ENCODE measurements at places on chromosomes 3 and 15.

DNA sequence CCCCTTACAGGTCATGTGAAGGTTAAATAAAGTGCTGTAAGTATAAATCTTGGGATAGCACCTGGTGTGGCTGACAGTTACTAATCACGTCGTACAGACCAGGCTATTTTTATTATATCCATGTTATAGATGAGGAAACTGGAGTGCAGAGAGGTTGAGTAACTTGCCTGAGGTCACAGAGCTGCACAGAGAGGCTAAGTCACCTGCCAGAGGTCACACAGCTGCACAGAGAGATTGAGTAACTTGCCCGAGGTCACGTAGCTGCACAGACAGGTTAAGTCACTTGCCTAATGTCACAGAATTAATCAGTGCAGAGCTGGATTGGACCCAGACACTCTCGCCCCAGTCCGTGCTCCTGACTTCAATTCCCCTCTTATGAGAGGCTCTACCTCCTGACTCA, 171.5 kb downstream of the NUP210 start:
- no peak for DNase-seq

DNA sequence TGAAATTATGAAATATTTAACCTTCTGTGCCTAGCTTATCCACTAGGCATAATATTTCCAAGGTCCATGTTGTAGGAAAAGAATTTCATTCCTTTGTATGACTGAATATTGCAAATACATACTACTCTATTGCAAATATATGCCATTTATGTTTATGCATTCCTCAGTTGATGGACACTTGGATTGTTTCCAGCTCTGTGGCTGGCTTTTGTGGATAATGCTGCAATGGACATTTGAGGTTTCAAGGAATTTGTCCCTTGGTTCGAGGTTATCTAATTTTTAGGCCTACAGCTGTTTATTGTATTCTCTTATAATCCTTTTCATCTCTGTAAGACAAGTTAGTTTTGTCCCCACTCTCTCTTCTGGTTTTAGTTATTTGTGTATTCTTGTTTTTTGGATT, 7.7 kb upstream of the AADACL2 start:
- DNase-seq = no peak

- no peak for DNase-seq
These were observed 144.7 kb downstream of the OSBPL10 start for GRCh38 chr3:31836131-31837075.

DNA sequence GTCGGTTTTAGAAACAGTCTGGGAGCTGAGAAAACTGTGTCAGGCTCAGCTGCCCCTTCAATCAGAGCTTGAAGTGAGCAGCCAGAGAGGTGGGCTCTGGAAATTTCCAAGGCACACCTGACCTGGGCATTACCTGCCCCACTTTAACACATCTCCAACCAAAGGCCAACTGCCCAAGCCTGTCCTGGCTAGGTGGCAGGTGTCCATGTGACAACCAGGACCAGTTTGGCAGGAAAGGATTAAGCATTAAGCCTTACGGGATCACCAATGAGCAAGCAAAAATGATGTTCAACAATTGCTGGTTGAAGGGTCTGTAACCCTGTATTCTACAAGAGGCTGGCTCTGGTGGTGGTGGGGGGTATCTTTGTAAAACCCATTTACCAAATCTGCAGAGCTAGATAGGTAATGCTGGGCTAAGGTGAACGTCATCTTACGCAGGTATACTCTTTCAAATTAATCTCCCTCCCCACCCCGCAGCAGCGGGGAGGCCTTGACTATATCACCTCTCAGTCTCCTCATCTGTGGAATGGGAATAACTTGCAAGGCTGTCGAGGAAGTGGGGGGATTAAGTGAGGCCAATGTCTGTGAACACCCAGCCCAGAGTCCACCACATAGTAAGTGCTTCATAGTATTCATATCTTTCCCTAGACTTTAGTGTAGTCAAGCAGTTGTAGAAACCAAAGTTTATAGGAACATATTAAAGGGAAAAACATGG, 183.2 kb downstream of the MEGF11 start:
- DNase-seq = no peak

DNA sequence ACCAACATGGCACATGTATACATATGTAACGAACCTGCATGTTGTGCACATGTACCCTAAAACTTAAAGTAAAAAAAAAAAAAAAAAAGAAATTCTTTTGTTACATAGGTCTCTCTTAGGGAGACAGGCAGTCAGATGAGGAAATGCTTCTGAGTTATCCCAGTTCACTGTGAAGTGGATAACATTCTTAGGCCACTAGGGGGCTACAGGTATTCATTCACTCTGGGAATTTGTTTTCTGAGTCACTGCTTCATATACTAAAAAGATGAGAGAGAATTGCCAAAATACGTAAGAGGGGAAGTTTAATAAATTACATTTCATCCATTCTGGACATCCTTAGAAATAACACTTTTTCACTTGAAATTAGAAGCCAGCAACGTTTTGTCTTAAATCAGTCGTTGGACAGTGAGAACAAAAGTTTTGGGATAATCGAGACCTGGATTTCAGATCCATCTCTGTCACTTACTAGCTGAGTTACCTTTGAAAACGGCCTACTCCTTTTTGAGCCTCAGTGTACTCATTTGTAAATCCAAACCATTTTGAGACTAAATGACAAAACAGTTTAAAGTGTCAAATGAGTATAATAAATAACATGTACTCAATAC, 738.4 kb upstream of the ALCAM start:
- DNase-seq = no peak

DNA sequence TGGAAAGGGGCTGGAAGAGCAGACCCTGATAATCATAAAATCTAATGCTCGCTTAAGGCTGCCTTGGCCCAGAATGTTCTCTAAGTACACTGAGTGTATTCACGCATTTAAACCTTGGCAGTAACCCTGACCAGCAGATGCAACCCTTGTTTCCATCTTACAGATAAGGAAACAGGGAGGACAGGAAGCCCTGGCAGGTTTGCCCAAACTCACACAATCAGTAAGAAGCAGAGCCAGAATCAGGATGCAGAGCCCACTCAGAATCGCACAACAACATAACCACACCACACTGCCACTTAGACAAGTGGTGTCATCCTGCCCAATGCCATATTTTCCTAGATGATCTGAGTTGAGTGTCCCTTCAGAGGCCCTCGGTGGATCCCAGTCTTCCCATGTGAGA, 214.5 kb upstream of the HES1 start:
- DNase-seq = no peak

- DNase-seq = no peak
These were observed 108.1 kb downstream of the PGPEP1L start for GRCh38 chr15:98899272-98900021.

DNA sequence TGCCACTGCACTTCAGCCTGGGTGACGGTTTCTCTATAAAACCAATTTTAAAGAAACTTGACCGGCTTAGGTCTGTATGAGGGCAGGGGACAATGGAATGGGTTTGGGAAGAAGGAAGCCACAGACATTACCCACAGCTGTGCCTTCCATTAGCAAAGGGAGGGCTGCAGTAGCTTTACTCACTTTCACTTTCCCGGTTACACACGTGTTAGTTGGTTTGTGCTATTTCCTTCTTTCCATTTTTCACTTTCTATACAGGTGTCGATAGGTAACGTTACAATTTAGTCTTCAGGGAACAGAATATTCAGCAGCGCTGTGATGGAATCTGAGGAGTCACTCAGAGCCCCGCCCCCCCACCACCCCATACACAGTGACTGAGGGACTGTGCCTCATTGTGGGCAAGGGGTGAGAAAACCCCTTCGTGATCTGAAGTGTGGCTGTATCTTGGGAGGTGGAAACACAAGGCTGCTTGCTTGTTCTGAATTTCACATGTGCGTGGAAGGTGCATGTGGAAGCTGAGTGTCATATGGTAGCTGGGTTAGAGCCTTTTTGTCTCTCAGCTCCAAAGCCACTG, 44.8 kb upstream of the RPL32 start:
- no peak for DNase-seq

GRCh38 chr3:48695393-48695753, 9.7 kb upstream of the NCKIPSD start:
- DNase-seq = no peak

GRCh38 chr3:105473521-105474223, 107.0 kb downstream of the ALCAM start:
- DNase-seq = no peak

- no peak for DNase-seq
These were observed 118.1 kb upstream of the SLC6A11 start for GRCh38 chr3:10697918-10698317.

GRCh38 chr3:197458906-197459470, 96.8 kb downstream of the BDH1 start:
- DNase-seq = no peak

DNA sequence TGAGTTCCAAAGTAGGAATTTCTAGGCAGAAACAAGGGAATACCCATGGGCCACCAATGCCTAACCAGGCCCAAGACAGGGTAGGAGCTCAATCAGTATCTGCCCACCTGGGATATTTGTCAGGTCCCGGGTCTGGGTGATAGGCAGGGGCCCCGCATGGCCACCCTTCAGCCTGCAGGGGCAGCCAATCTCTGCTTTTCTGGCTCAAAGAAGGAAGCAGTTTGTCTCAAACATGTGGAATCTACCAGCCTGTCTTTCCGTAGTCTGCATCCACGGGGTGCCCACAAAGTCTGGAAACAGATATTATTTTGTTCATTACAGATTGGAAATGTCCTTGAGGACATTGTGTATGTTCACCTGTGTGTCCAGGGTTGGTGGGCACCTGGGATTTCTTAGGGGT, 56.2 kb downstream of the CEMIP start:
- no peak for DNase-seq

DNA sequence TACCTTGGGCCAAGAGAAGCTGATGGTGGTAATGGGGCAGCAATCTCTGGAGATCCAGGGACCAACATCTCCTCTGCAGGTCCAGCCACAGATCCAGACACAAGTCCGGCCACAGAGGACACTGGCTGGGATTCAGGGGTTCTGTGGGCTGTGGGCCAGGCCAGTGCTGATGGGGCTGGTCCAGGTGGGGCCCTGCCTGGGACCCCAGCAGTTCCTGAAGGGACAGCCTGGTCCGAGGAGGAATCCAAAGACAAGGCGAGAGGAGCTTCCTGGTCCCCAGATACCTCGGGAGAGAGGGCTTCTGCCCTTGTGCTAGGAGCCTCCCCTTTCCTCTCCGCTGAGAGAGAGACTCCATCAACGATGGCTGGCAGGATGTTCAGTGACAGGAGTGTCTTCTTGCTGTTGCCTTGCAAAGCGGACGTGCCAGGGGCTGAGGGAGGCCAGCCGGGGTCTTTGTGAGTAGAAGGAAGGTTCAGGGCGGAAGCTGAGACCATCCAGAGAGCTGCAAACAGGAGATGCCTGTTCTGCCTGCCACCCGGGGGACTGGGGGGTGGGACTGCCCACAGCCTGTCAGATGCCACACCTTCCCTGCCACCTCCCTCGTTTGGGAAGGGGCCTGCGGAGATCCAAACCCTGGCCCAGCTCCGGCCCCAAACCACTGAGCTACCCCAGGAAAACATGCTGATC, 24.5 kb upstream of the GOLGA6C start:
- DNase-seq = no peak

GRCh38 chr3:172244011-172244410, 204.2 kb downstream of the GHSR start:
- DNase-seq = no peak

- DNase-seq = no peak
These were observed 1.2 kb downstream of the RHO start for GRCh38 chr3:129529436-129530210.

DNA sequence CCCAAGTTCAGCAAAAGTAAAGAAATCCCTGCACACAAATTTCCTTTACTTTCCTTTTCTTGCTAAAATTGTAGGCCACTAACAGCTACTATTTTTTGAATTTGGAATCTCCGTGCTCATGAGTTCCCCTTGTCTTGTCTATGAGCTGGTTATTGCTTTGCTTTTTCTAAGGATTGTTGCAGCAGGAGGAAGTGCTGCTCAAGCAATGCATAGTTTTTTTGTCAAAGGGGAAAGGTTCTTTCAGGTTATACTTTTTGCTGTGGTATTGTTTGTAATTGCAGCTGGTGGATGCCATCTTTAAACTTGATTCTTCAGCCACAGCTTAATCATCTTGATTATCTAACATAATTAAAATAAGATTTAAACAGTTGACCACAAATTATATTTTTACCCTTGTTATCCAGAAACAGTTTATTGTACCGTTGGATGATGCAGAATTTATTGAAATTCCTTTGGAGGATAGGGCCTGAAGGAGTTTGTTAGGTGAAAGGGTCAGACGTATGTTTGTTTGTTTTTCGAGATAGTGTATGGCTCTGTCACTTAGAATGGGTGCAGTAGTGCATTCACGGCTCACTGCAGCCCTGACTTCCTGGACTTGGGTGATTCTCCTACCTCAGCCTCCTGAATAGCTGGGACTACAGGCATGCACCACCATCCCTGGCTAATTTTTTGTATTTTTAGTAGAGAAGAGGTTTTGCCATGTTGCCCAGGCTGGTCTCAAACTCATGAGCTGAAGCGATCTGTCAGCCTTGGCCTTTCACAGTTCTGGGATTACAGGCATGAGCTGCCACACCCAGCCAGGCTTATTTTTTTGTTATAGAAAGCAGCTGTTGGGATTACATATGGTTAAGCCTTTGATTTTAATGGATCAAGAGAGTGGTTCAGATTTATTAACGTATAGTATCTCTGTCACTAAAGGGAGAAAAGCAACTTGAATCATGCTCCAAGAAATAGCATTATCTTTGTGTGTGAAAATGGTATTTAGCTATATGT, 11.7 kb downstream of the MGA start:
- DNase-seq = no peak

GRCh38 chr3:114716916-114717315, 423.1 kb downstream of the TIGIT start:
- DNase-seq = no peak

GRCh38 chr3:54188176-54188791, 65.9 kb downstream of the CACNA2D3 start:
- peak; percentile 14 for DNase-seq

DNA sequence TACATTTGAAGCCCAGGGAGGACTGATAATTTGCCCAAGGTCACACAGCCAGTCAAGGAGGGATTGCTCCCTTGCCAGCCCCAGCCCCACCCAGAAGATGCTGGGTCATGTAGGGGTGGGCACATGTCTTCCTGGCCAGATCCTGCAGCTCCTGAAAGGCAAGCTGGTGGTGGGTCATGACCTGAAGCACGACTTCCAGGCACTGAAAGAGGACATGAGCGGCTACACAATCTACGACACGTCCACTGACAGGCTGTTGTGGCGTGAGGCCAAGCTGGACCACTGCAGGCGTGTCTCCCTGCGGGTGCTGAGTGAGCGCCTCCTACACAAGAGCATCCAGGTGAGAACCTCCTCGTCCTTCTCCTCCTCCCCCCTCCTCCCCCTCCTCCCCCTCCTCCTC, 13.2 kb downstream of the ISG20 start:
- no peak for DNase-seq

DNA sequence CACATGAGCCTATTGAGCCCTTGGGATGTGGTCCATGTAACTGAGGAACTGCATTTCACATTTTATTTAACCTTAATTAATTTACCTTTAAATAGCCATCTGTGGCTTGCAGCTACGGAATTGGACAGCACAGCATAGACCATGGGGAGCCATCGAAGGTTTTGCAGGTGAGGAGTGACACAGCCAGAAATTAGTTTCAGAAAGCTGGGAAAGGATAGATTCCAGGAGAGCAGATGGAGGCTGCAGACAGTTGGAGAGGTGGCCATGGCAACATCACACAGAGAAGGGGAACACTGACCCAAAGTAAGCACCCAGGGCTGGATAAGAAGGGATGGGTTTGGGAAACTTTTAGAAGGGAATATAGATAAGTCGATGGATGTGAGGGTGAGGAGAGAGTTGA, 100.1 kb upstream of the SLC6A11 start:
- DNase-seq = no peak
